ENCODE measurements at places on chromosomes 3 and 15. TPM values are rescaled to one million over a fixed set of nuclear protein-coding genes. Genes with fewer than 3 reads are reported as not detected.

GRCh38 chr3:187916072-187916471 lies 170.8 kb upstream of the BCL6 start:
- DNase-seq = no peak
- no peaks in the 10 kb centered on the region for H3K4me1 ChIP-seq
- H3K36me3 ChIP-seq = no peaks in the 10 kb centered on the region
- no peaks in the 10 kb centered on the region for H3K27me3 ChIP-seq

DNA sequence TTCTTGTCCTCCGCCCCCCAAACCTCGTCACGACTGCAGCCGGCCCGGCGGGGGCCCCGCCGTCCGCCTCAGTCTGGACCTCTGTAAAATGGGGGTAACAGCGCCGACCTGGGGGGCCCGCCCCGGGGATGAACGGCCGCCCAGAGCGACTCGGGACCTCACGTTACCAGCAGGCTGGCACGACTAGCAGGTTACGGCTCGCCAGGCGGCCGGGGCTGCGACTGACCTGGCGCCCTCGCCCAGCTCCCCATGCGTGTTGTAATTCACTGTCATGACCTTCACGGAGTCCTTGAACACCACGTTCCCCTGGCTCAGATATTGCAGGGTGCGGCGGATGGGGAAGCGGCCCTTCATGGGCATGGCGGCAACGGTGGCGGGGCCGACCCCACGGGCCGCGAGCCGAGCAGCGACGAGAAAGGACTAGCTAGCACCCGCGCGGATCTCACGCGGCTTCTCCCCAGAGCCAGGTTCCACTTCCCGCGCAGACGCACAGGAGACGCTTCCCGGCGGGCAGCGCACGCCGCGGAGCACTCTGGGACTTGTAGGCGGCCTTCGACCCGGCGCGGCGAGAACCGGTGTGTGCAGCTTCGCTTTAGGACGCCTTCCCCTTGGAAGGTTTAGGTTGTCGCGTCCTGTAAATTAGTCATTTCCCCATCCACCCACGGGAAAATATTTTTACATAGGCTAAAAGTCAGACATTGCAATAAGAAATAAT lies at the start of gene MRPS25:
Gene MRPS25, minus strand, starts transcription at position 481 of the 715 bp plus-strand sequence. Its CDS starts 121 bp downstream, at position 360.
- peak; percentile 90 for DNase-seq
- peak within 1 kb of the TSS; percentile 50 for H3K4me3 ChIP-seq
- peak within 1 kb of the TSS; percentile 83 for H3K27ac ChIP-seq
- no peaks in the 10 kb centered on the region for H3K36me3 ChIP-seq
- no peaks in the 10 kb centered on the region for H3K27me3 ChIP-seq

DNA sequence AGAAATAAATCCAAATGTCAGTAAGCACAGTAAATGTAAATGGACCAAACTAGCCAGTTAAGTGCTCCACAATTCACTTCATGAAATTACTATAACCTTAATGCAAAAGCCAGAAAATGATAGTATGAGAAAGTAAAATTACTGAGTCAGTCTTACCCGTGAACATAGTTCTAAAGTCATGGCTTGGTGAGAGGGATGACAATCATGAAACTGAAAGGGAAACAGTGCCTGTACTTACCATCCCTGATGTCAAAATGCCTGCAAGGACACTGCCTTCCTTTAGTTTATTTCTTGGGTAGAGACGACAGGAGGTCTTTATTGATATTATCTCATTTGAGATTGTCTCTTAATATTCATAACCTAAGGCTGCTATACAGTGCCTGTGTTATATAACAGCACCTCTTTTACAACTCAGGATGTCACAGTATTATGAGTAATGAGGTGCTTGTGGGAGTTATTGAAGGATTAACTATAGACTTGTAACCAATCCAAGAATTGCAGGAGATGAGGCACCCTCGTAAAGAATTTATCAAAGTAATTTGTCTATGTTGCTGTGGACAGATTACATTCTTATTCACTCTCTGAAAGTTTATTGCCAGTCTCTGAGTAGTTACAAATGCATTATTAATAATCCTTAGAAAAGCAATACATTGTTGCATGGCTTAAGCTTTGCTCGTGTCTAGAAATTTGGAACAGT lies 142.9 kb upstream of the BFSP2 start:
- no peaks in the 10 kb centered on the region for H3K36me3 ChIP-seq
- DNase-seq = no peak
- H3K4me3 ChIP-seq = no peak overlapping the region
- no peak overlapping the region for H3K27ac ChIP-seq

- no peaks in the 10 kb centered on the region for H3K27me3 ChIP-seq
- no peak for DNase-seq
- no peak overlapping the region for H3K4me3 ChIP-seq
- H3K36me3 ChIP-seq = no peaks in the 10 kb centered on the region
Observed at GRCh38 chr3:38634111-38634510, 15.4 kb downstream of the SCN5A start.

DNA sequence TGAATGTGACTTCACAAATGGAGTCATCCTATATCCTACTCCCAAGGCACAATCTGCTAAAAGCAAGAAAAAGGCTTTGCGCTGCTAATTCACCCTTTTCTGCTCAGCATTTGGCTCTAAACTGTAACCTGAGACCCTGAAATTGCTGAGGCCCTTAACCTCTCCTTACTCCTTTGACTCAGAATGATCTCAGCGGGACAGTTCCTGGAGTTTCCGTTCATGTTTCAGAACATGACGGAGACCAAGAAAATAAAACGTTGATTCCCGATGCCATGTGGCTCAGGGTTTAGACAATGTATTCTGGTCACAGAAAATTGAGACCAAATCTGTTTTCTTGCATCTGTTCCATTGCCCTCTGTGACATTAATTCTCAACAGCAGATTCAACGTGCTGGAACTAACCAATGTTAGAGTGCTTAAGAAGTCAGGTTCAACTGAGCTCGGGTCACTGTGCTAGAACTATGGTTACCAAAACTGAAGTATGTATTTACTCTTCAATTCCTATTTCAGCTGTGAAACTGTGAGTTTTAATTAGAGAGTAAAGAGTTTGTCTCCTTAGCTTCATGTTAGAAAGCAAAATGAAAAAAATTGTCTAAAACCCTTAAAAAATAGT lies 45.4 kb upstream of the TMC3 start:
- H3K27ac ChIP-seq = no peak overlapping the region
- no peaks in the 10 kb centered on the region for H3K4me1 ChIP-seq
- no peaks in the 10 kb centered on the region for H3K36me3 ChIP-seq
- DNase-seq = no peak
- no peaks in the 10 kb centered on the region for H3K27me3 ChIP-seq
- no peak overlapping the region for H3K4me3 ChIP-seq

Gene OR5K2
- not detected for total RNA-seq

DNA sequence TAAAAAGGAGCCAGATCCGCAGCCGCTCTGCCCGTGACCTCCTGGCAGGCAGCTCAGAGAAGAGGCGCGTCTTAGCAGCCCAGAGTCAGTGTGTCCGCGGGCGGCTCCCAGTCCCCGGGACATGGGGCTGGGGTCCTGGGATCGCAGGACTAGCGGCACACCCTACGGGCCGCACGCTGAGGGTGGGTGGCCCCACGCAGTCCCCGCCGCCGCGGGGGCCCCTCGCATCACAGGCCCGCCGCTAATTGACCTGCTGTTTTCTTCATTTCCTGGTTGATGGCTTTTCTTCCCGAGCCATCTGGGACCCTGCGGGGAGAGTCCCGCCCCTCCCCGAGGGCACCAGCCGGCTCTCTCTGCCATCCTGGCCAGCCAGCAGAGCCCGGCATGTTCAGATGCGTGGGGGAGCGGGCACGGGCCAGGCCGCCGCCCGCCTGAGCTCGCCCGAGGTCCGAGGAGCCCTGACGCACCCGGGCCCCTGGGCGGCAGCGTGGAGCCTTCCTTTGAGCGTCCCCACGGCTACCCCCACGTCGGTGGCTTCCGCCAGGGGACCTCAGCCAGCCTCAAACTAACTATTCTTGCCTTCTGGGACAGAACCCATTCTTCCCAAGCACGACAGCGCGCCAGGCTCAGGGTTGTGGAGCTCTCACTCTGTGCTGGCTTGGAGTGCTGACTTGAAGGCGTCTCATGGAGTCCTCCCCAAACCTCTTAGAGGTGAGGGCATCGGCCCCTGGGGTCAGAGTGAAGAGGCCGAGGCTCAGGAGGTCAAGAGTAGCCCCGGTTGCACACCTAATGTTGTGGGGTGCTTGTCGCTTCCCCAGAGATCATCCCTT lies 34.6 kb upstream of the CACNA2D3 start:
- H3K4me3 ChIP-seq = no peak overlapping the region
- H3K27me3 ChIP-seq = no peaks in the 10 kb centered on the region
- H3K36me3 ChIP-seq = no peaks in the 10 kb centered on the region
- no peak overlapping the region for H3K27ac ChIP-seq
- H3K4me1 ChIP-seq = peaks cover 5% of the 10 kb centered on the region

GRCh38 chr3:108487439-108487838 lies 23.0 kb downstream of the MYH15 start:
- no peak overlapping the region for H3K4me3 ChIP-seq
- DNase-seq = no peak
- H3K36me3 ChIP-seq = no peaks in the 10 kb centered on the region
- H3K4me1 ChIP-seq = no peaks in the 10 kb centered on the region

DNA sequence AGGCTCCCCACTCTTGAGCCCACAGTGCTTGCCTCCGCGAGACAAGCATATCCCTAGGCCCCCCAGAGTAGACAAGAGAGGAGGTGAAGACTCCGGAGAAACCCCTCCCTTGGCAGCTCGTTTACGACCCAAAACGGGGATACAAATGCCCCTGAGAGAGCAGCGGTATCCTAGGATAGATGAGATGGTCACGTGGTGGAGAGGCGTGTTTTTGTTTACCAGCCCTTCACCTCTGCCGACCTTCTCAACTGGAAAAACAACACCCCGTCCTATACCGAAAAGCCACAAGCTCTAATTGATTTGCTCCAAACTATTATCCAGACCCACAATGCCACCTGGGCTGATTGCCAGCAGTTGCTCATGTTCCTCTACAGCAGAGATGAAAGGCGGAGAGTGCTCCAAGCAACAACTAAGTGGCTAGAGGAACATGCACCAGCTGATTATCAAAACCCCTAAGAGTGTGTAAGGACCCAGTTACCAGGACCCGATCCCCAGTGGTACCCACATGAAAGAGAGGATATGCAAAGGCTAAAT lies 99.5 kb upstream of the OSBPL11 start:
- H3K36me3 ChIP-seq = no peaks in the 10 kb centered on the region
- H3K27ac ChIP-seq = no peak overlapping the region
- peak; percentile 60 for DNase-seq
- no peak overlapping the region for H3K4me3 ChIP-seq
- H3K4me1 ChIP-seq = no peaks in the 10 kb centered on the region

DNA sequence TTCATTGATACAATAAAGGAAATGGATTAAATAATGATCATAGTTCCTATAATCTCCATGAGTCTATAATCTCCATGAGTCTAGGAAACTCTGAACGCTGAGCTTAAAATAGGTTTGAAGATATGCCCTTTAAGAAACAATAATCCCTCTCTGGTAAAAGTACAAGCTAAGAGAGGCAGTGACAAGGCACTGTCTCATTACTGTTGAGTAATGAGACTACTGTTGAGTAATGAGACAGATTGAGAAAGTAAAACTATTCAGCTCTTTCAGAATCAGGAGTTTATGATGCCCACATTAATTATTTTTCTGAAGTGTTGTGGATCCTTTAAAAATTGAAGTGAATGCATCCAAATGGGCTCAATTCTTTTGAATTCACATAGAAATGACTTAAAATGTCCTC lies 235.5 kb upstream of the THRB start:
- no peaks in the 10 kb centered on the region for H3K4me1 ChIP-seq
- no peak overlapping the region for H3K4me3 ChIP-seq
- H3K27me3 ChIP-seq = no peaks in the 10 kb centered on the region
- H3K36me3 ChIP-seq = no peaks in the 10 kb centered on the region
- no peak overlapping the region for H3K27ac ChIP-seq

Gene EPHA3
- total RNA-seq = 32.9 TPM
